ENCODE measurements at places on chromosomes 1 and 21. TPM values are rescaled to one million over a fixed set of nuclear protein-coding genes. Genes with fewer than 3 reads are reported as not detected.
A peak's percentile ranks its signal among the peaks of the same experiment; 100 is the strongest.

The CRNN gene
- total RNA-seq: not detected

- H3K4me3 ChIP-seq: no peak overlapping the region
- no peak overlapping the region for H3K27ac ChIP-seq
- no peak for DNase-seq
- H3K27me3 ChIP-seq: peaks cover 10% of the 10 kb centered on the region
Observed at GRCh38 chr21:35127851-35128250, 78.7 kb upstream of the RUNX1 start.

The ASAP3 gene
- total RNA-seq: 0.63 TPM

DNA sequence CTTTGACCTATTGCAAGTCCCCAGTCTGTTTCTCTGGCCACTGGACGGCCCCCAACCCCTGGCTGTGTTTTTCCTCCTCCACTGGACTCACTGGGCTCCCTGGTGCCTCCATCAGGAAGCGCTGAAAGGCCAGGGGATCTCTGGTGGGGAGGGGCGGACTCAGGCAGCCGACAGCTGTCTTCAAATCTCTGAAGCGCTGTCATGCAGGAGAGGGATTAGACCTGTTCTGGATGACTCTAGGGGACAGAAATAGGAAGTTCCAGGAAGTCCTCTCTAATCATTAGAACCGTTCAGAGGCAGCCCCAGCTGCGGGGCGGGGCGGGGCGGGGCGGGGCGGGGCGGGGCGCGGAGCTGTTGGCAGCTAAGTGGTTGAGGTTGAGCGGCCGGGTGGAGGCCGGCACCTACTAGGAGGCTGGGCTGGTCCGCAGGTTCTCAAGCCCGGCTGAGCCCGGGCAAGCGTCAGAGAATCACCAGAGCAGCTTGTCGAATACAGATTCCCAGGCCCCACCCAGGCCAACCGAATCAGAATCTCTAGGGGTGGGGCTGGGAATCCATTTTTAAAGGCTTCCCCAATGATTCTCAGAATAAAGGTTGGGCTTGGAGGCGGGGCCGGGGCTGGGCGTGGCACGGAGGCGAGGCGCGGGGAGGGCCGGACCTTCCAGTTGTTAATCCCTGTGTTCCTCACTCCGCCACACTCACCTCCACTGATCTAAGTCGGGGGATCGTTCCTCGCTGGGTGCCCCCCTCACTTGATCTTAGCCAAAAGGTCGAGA, 11.4 kb upstream of the PHLDA3 start:
- peak; percentile 81 for DNase-seq
- H3K4me3 ChIP-seq: peak overlapping the region; percentile 68
- peaks cover 44% of the 10 kb centered on the region for H3K4me1 ChIP-seq
- H3K27me3 ChIP-seq: peaks cover 17% of the 10 kb centered on the region

DNA sequence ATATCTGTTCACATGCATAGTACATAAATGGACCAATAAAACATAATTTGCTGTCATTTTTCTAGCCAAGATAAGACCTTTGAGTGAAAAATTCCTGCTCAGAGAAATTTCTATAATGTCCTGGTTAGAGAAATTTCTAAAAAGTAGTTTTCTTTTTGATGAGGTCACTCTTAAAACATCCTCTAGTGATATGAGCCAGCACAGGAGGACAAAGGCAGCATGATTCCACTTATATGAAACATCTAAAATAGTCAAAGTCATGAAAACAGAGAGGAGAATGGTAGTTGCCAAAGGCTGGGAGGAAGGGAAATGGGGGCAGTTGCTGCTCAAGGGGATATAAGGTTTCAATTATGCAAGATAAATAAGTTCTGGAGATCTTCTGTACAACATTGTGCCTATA, 239.4 kb downstream of the BACH1 start:
- no peak overlapping the region for H3K27ac ChIP-seq
- no peaks in the 10 kb centered on the region for H3K36me3 ChIP-seq
- H3K4me1 ChIP-seq: no peaks in the 10 kb centered on the region

DNA sequence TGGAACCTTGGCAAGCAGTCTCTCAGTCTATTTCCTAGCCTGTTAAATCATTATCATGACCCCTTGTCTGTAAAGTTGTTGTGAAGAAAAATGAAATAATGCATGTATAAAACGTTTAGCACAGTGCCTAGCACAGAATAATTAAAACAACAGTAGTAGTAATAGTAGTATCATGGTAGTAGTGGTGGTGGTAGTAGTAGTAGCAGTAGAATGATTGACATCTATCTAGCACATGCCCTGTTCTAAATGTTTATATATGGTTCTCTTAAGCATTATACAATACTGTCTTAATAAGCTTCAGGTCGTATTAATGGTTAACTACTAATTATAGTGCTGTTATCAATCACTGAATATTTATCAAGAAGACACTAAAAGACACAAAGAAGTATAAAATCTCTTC, 46.7 kb downstream of the GPR3 start:
- H3K27me3 ChIP-seq: no peaks in the 10 kb centered on the region
- peaks cover 31% of the 10 kb centered on the region for H3K36me3 ChIP-seq
- no peak for DNase-seq

- H3K36me3 ChIP-seq: no peaks in the 10 kb centered on the region
- H3K27me3 ChIP-seq: no peaks in the 10 kb centered on the region
- DNase-seq: no peak
- H3K4me1 ChIP-seq: peaks cover 7% of the 10 kb centered on the region
- no peak overlapping the region for H3K4me3 ChIP-seq
Observed at GRCh38 chr1:12527564-12527963, 90.4 kb downstream of the DHRS3 start.

GRCh38 chr1:119227456-119227855, 87.0 kb upstream of the WARS2 start:
- no peaks in the 10 kb centered on the region for H3K36me3 ChIP-seq
- H3K4me1 ChIP-seq: no peaks in the 10 kb centered on the region
- H3K27ac ChIP-seq: no peak overlapping the region
- H3K4me3 ChIP-seq: no peak overlapping the region

GRCh38 chr1:226541231-226541630, 7.3 kb upstream of the STUM start:
- H3K27me3 ChIP-seq: peaks cover 17% of the 10 kb centered on the region
- H3K4me3 ChIP-seq: no peak overlapping the region
- no peaks in the 10 kb centered on the region for H3K36me3 ChIP-seq
- H3K27ac ChIP-seq: no peak overlapping the region

The PADI1 gene
- not detected for total RNA-seq

- H3K27me3 ChIP-seq: no peaks in the 10 kb centered on the region
- H3K36me3 ChIP-seq: peaks cover 13% of the 10 kb centered on the region
- H3K4me1 ChIP-seq: peaks cover 41% of the 10 kb centered on the region
Observed at GRCh38 chr1:15684468-15685291, 560 bp downstream of the PLEKHM2 start.

The HES3 gene
- not detected for total RNA-seq

DNA sequence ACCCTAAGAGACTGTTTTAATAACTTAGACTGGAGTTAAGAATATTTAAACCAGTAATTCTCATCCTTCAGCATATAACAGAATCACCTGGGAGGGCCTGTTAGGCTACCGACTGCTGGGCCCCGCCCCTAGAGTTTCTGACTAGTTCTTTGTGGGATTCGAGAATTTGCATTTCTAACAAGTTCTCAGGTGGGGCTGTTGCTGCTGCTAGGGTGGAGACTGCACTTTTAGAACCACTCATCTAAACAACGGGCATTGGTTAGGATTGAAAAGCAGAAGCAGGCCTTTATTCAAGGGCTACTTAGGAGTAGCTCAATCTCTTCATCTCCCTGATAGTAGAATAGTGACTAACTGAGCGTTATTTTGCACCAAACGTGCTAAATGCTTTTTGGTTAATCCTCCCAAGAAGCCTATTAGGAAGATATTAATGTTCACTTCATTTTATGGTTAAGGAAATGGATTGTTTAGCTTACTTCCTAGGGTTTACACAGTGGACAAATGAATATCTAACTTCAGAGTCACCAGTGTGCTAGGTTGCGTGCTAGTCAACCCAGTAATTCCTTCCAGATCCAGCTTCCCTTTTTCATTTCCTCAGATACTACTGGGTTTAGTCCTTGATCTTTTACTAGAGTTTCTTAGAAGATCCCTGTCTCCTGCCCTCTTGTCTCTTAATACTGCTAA, 31.1 kb upstream of the UAP1 start:
- peaks cover 25% of the 10 kb centered on the region for H3K36me3 ChIP-seq
- no peaks in the 10 kb centered on the region for H3K4me1 ChIP-seq
- H3K4me3 ChIP-seq: no peak overlapping the region
- DNase-seq: no peak
- no peaks in the 10 kb centered on the region for H3K27me3 ChIP-seq

DNA sequence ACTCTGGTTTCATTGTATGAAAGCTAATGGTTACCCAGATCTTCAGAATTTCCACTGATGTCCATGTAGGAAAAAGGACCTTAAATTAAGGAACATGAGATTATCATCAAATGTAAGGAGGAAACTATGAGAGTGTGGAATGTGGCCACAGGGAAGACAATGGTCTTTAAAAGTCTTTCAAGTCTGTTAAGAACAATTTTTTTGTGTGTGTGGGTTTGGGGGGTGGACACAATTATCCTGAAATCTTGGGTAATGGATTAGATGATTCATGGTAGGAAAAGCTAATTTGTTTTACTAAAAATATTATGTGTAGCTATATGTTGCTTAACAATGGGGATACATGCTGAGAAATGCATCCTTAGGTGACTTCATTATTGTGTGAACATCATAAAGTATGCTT, 72.9 kb downstream of the PLA2G4A start:
- no peak for DNase-seq
- H3K36me3 ChIP-seq: no peaks in the 10 kb centered on the region
- no peak overlapping the region for H3K4me3 ChIP-seq
- no peak overlapping the region for H3K27ac ChIP-seq

GRCh38 chr1:89962024-89962741, 32.7 kb upstream of the ZNF326 start:
- peaks cover 14% of the 10 kb centered on the region for H3K27me3 ChIP-seq
- peaks cover 11% of the 10 kb centered on the region for H3K4me1 ChIP-seq
- no peak overlapping the region for H3K27ac ChIP-seq

- H3K27ac ChIP-seq: no peak overlapping the region
- no peaks in the 10 kb centered on the region for H3K36me3 ChIP-seq
- H3K4me3 ChIP-seq: no peak overlapping the region
- DNase-seq: no peak
- no peaks in the 10 kb centered on the region for H3K27me3 ChIP-seq
Observed at GRCh38 chr1:74504933-74505512, 7.4 kb downstream of the LRRC53 start.

- peak overlapping the region; percentile 12 for H3K4me3 ChIP-seq
- H3K27ac ChIP-seq: peak overlapping the region; percentile 72
- no peaks in the 10 kb centered on the region for H3K27me3 ChIP-seq
- no peak for DNase-seq
- no peaks in the 10 kb centered on the region for H3K36me3 ChIP-seq
Observed at GRCh38 chr1:107785496-107786202, 179.3 kb downstream of the VAV3 start.

GRCh38 chr1:247111259-247111699, 7.1 kb upstream of the ZNF669 start:
- H3K27ac ChIP-seq: no peak overlapping the region
- H3K4me1 ChIP-seq: peaks cover 11% of the 10 kb centered on the region
- no peak for DNase-seq
- H3K4me3 ChIP-seq: peak overlapping the region; percentile 67
- peaks cover 9% of the 10 kb centered on the region for H3K36me3 ChIP-seq

DNA sequence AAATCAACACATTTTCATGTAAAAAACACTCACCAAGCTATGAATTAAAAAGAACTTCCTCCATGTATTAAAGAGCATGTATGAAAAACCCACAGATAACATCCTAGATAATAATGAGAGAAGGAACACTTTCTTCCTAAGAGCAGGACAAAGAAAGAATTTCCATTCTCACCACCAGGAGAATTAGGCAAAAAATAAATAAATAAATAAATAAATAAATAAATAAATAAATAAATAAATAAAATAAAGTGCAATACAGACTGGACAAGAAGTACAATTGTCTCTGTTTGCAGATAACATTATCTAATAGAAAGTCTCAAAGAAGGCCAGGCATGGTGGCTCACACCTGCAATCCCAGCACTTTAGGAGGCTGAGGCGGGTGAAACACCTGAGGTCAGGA, 218.2 kb downstream of the BRINP3 start:
- H3K4me1 ChIP-seq: no peaks in the 10 kb centered on the region
- H3K4me3 ChIP-seq: no peak overlapping the region
- no peaks in the 10 kb centered on the region for H3K27me3 ChIP-seq
- DNase-seq: no peak
- no peaks in the 10 kb centered on the region for H3K36me3 ChIP-seq
- no peak overlapping the region for H3K27ac ChIP-seq

The NCSTN gene
- total RNA-seq: 64.5 TPM

GRCh38 chr1:116805398-116805797, 51.2 kb downstream of the CD2 start:
- peaks cover 87% of the 10 kb centered on the region for H3K4me1 ChIP-seq
- H3K36me3 ChIP-seq: peaks cover under 1% of the 10 kb centered on the region
- H3K27me3 ChIP-seq: no peaks in the 10 kb centered on the region
- no peak for DNase-seq
- peak overlapping the region; percentile 95 for H3K27ac ChIP-seq
- peak overlapping the region; percentile 79 for H3K4me3 ChIP-seq

The EPHB2 gene
- total RNA-seq: not detected

DNA sequence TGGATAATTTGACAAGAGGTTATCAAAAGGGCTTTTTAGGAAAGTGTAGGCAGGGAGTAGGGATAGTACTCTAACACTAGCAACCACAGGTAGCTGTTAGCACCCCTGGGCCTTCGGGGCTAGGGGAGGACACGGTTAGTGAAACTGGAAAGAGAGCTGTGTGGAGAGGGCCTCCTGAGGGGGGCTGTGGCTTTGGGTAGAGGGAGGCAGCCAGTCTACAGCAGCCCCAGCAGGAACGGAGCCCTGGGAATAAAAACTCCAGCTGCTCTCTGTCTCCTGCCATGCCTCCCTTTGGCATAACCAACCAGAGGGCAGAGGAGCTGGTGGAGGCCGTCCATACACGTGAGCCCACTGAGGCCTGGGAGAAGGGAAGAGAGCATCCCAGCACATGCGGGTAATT, 223.2 kb downstream of the FOXD2 start:
- H3K36me3 ChIP-seq: no peaks in the 10 kb centered on the region
- DNase-seq: no peak
- peaks cover 9% of the 10 kb centered on the region for H3K27me3 ChIP-seq
- no peak overlapping the region for H3K27ac ChIP-seq
- H3K4me3 ChIP-seq: no peak overlapping the region

GRCh38 chr1:158516966-158517365, 37.2 kb downstream of the OR6Y1 start:
- H3K4me1 ChIP-seq: no peaks in the 10 kb centered on the region
- H3K27me3 ChIP-seq: peaks cover 16% of the 10 kb centered on the region

- no peak overlapping the region for H3K4me3 ChIP-seq
Observed at GRCh38 chr1:160853014-160853413, 9.7 kb downstream of the CD244 start.

- H3K4me1 ChIP-seq: peaks cover 29% of the 10 kb centered on the region
- peaks cover 54% of the 10 kb centered on the region for H3K36me3 ChIP-seq
- H3K27me3 ChIP-seq: no peaks in the 10 kb centered on the region
Observed at GRCh38 chr1:206457408-206458120, 12.7 kb upstream of the IKBKE start.

The ROR1 gene
- total RNA-seq: not detected

Data from activated CD4-positive, alpha-beta memory T cell treated with anti-CD3 and anti-CD28 coated beads, Interleukin-2, amount 10 ng/mL, durations not matched to agents 7 days and 5 days (primary cell).